ENCODE measurements at places on chromosomes 5 and 9.

DNA sequence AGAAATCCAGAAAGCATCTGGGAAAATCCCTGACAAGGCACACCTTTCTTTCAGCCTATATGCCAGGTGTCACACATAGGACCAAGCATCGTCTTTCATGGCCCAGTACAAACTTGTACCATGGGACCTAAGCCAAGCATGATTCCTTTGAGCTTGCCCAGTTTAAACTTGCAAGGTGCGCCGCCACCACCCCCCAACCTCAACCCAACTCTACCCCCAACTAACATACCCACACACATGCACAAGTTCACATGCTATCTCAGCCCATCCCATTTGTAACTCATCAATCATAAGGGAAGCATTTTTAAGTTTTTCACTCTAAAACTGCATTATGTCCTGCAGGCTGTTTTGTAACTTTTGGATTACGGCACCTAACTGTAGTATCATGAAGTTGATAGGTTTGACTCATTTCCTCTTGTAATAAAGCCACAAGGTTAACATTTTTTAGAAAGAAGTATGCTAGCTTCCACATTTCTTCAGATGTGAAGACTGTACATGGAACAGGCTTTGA lies 145.9 kb upstream of the FST start:
- DNase-seq, result no peak

GRCh38 chr5:1371218-1371971 lies 26.5 kb upstream of the CLPTM1L start:
- DNase-seq, result peak; percentile 66

- no peak for DNase-seq
Measured at GRCh38 chr9:106962122-106962521, 99.2 kb downstream of the ZNF462 start.

- DNase-seq, result no peak
Measured at GRCh38 chr9:86926145-86926544, 21.2 kb downstream of the GAS1 start.

- no peak for DNase-seq
Measured at GRCh38 chr5:117013280-117013877, 438.8 kb upstream of the SEMA6A start.

DNA sequence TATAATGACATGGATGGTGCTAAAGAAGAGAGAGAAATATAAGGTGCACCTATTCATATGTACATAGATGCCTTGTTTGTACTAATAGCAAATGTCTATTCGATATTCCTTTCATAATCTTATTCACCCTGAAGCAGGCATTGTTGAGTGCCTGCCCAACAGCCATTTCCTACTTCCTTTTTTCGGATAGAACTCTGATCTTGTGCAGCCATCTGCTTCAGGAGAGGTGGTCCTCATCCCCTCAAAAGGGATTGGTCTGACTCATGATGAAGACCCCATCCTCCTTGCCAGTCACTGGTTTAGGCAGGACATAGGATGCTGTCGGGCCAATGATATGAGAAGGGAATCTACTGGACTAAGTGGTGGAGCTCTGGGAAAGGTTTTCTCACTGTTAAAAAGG lies 8.4 kb upstream of the RANBP3L start:
- no peak for DNase-seq

DNA sequence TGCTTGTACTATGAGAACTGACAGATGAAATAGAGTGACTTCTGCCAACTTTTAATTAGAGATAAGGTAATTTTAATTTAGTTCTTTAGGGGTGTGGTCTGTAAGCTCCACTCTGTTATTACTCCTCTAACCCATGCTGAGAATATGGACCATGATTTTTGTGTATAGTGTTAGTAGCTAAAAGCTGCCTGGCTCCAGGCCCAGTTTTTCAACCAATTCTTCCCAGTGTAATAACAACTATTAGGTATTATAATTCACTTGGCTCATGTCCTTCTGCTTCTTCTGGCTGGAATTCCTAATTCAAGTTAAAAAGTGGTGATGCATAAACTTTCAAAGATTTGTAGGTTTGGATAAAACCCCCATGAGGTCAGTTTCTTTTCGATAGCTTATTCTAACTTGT lies 216.3 kb downstream of the ISL1 start:
- no peak for DNase-seq

GRCh38 chr5:137666461-137666850 lies 69.4 kb downstream of the KLHL3 start:
- no peak for DNase-seq

DNA sequence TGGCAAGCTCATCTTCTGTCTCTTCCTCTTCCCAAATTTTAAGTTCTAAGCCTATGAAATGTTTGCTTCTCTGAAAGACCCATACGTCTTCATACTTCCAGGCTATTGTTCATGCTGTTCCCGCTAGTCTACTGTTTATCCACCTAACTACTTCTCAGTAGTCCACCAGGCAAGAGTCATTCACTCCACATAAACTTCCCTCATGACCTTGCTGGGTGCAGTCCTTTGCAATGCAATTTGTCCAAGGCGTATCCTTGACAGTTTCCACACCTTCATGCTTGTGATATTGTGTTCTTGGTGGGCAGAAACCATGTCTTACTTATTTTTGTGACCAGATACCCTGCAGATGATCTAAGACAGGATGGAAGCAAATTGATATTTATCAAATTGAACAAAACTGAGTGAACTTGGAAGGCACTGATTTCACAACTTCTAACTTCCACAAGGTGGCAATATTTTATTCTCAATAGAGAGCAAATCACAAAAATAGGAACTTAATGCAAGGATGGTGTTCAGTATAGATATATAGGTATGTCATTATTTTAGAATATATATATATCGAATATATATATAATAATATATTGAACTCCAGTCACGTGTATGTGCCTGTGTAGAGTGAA lies 30.3 kb downstream of the TYRP1 start:
- no peak for DNase-seq

GRCh38 chr5:78509145-78509865 lies 139.3 kb downstream of the LHFPL2 start:
- no peak for DNase-seq

DNA sequence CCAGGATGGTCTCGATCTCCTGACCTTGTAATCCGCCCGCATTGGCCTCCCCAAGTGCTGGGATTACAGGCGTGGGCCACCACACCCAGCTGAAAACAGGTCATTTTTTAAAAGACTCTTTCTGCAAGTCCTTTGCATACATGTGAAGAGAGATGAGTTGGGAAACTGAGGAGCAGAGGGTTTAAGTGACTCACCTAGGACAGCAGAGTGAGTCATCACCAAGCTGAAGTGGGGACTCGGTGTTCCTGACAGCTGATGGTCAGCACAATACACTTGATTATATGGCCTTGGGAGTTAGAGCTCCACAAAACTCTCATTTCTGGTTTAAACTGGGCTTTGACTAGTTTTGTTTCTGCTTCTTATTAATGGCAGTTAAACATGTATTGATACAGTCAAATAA lies 38.1 kb upstream of the SSBP2 start:
- DNase-seq, result no peak

DNA sequence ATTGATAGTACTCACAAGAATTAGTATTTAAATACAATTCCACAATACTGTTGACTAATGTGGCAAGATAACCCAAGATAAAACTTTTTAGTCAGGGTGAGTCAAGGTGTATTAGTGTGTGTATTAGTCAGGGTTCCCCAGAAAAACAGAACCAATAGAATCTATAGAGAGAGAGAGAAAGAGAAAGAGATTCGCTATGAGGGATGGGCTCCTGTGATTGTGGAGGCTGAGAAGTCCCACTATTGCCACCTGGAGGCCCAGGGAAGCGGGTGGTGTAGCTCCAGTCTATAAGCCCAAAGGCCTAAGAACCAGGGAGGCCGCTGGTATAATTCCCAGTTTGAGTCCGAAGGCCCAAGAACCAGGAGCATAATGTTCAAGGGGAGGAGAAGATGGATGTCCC lies 10.0 kb upstream of the SHISAL2B start:
- no peak for DNase-seq

DNA sequence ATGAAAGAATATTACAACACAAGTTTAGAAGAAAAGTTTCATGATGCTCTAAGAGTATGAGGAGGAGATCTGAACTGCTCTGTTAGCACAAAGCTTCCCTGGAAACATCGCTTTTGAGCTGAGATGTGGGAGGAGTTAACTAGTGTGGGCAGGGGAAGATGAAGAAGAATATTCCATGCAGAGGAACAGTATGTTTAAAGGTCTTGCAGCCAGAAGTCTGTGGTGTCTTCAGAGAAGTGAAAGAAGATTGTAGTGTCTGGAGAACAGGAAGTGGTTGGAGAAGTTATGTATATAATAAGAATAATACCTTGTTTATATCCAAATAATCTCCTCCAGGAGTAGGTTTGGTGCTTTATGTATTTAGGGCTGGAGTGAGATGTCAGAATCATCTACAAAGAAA lies 406.7 kb downstream of the MAN2A1 start:
- no peak for DNase-seq

DNA sequence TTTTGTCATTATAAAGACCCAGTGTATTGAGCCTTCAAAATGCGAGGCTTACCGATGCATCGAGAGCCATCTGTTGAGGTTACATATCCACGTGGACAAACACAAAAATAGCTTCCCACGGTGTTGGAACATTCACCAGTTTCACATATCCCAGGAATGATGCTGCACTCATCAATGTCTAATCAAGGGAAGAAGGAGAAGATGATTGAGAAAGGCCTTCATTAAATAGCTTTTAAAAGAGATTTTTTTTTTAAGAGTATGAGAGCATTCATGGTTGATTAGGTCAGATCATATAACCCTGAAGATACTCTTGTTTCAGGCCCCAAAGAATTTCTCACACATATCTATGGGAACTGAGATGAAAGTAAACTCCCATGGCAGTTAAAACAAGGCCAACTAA lies 129.4 kb downstream of the FBN2 start:
- no peak for DNase-seq

- no peak for DNase-seq
Measured at GRCh38 chr5:124927735-124928134, 181.3 kb upstream of the ZNF608 start.

- DNase-seq, result peak; percentile 74
Measured at GRCh38 chr5:157167214-157167621, 1.2 kb upstream of the GARIN3 start.

GRCh38 chr5:166276006-166276405 lies 2015.4 kb upstream of the WWC1 start:
- no peak for DNase-seq

DNA sequence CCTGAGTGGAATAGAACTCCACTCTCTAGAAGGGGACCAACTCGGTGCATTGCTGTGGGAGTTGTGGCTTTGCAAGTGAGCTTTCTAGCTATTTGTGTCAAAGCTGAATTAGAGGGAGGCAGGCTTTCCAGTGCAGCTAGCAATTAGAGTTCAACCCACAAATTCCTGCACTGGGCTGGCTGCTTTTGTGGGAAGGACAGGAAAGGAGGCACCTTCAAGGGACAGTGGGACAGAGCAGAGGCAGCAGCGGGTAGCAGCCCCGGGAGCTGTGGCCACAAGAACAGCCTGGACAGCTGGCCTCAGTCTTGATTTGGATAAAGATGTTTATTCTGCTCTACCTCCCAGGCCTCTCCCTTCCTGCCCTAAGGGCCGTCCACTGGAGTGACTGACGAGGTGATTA lies 83.7 kb upstream of the SLIT3 start:
- DNase-seq, result no peak

- no peak for DNase-seq
Measured at GRCh38 chr9:134887219-134887618, 6.6 kb downstream of the FCN2 start.

DNA sequence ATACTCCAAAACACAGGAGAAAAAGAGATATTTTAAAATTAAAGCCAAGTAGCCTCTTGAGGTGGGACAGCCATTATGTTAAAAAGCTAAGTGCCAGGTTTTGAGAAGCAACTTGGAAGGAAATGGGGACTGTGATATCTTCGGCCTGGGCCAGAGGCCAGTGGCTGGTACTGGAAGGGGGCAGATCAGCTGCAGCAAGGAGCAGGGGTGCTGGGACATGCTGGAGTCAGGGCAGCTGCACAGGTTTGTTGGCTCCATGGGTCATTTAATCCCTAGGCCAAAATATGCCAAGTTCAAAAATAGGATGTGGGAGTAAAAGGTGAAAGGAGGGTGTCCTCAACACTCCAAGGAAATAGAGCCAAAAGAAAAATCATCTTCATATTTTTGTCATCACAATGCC lies 30.0 kb downstream of the ADRB2 start:
- no peak for DNase-seq

DNA sequence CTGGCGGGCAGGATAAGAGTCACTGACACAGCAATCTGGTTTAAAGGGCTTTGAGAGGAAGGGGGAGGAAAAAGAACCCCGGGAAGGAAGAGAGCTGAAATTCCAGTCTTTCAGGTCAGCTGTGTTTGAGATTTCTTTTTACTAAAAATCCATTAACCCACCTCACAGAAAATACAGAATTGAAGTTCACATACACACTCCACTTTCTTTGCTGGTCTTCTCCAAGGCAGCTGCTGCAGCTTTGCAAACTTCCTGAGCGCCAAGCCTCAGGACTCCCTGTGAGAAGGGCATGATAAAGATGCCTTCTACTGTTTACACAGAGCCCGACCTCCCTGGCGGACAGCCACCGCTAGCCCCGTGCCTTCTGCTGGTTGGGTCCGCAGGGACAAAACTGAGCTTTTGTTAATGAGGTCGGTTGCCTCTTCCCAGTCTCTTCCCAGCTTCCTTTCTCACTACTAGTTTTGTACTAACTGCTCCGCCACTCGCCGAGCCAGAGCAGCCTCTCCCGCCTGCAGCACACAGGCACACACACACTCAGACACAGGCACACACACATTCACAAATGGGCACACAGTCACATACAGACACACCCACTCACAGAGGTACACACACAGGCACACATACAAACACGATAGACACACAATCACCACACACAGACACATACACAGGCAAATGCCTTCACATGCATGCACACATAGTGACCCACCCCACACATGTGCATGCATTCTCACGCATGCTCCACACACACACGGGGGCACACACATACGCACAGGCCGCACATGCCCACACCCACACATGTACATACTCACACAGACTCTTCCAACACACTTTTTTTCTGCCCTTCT lies at the start of gene FREM1:
FREM1 (minus strand) TSS at position 468 of the 845 bp plus-strand sequence. CDS start 41,451 bp downstream, outside the sequence.
- no peak for DNase-seq

DNA sequence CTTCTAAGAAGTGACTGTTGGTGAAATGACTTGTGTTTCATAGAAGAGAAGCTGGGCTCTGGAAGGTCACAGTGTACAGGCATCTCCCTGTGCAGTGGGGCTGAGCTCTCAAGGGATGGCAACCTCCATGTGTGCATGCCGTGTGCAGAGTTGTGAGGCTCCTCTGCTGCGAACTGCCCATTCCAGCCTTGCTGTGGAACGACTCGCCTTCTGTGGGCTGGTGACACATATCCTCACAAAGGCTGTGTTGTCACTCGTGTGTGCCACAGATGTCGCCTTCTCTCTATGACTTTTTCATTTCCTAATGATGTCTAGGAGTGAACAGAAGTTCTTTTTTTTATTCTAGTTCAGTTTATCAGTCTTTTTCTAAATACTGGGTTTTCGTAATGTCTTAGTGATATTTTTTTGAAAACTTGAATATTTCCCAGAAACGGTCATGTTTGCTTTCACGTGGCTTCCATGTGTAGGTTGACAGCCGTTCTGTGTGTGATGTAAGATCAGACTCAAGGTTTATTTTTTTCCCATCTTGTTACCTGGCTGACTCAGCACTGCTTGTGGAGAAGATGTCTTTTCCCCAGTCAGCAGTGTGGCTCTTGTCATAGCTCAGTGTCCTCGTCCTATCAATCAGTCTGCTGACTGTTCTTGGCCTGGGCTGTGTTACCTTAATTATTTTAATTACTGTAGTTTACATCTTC lies 57.3 kb upstream of the CACNA1B start:
- DNase-seq, result no peak

Measured in CD4-positive, alpha-beta T cell treated with Interleukin-4 for 1 hour (primary cell).